Muscle of arm (tissue), 14 donors: ENCODE measurements at places on chromosomes 12 and 14. TPM values are rescaled to one million over a fixed set of nuclear protein-coding genes. Genes with fewer than 3 reads are reported as not detected.

GRCh38 chr14:101335061-101335661, 226.1 kb upstream of the DIO3 start:
- DNase-seq: no peak

DNA sequence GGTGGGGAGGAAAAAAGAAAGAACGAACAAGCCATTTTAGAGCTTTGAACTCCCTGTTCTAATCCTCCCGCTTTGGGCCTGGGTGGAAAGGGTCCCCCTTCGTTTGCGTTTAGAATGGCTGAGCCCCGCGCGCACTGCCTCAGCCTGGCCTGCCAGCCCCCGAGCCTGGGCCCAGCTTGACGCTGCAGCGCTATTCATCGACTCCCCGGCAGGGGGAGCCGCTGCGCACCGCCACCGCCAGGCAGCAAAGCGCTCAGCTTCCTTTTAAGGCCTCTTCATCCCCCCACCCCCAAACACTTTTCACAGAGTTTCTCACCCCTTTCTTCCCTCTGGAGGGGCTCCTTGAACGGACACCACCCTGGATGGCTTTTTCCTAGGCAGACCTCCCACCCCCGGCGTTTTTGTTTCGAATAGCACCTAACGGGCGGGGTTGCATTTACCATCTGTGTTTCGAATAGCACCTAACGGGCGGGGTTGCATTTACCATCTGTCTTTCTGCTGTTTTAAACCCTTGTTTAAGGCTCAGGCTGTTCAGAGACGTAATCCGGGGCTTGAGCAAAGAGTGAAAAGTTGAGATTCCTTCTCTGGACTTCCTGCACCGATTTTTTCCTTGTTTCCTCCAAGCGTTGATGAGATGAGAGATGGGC, 56.4 kb upstream of the PIWIL1 start:
- DNase-seq: no peak

- peak; percentile 29 for DNase-seq
Observed at GRCh38 chr12:78864403-78864869, at the start of gene SYT1. TSS of gene SYT1 (plus strand) at chr12:78864774.

DNA sequence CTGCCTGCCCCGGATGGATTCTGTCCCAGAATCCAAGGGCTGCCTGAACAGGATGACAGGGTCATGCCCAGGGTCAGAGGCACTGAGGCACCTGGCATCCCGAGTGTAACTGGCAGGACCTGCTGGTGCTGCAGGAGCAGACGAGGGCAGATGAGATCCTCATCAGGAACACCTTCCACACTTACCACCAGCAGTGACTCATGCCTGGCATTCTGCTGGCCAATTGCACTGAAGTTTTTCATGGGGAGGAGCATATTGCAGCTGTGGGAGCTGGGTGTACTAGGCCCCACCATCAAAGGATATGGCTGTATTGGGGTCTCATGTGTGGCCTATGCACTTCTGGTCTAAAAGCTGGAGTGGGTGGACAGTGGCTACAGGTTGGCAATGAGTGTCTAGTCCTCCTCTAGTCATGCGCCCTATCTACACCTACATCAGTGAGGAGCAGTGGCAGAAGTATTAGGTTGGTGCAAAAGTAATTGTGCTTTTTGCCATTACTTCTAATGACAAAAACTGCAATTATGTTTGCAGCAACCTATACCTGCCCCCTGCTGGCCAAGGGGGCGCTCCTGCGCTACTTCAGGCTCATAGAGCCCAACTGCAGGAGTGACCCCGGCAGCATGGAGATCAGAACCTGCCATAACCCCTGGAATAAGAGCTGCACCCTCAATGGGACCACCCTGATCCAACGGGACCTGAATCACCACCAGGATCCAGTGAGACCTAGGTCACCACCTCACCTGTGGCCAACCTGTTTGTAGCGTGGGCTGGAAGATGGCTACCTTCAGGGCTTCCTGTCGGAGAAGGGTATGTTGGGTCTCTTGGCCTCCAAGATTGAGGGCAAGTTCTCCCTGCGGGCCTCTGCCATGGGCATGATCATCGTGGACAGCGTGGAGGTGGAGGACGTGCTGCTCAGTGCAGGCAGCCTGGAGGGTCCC, 8.0 kb upstream of the C12orf42 start:
- DNase-seq: no peak

- DNase-seq: no peak
Observed at GRCh38 chr14:75452900-75453816, 25.3 kb downstream of the JDP2 start.

DNA sequence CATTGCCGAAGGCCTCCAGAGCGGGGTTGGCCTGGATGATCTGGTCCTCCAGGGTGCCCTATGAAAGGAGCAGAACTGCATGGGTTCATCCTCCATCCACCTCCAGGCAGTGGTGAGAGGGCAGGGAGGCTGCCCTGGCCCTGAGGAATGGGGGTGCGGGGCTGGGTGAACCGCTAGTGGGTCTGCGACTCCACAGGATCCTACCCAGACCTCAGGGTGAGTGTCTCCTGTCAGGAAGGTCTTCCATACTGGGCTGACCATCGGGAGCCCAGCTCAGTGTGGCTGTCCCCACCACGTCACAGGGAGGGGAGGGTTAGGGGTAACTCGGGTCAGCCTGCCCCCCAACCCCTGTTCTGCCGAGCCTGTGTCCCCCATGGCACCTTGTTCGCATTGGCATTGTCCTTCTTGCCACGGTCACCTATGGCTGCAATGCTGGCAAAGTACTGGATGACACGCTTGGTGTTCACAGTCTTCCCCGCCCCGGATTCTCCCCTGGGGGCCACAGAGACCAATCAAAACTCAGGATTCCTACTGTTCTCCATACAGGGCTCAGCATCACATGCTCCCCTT, 3.7 kb downstream of the MYH6 start:
- DNase-seq: no peak

- DNase-seq: no peak
Observed at GRCh38 chr12:12439636-12440035, 82.8 kb downstream of the BORCS5 start.

GRCh38 chr12:84875241-84875640, 37.4 kb downstream of the SLC6A15 start:
- no peak for DNase-seq

DNA sequence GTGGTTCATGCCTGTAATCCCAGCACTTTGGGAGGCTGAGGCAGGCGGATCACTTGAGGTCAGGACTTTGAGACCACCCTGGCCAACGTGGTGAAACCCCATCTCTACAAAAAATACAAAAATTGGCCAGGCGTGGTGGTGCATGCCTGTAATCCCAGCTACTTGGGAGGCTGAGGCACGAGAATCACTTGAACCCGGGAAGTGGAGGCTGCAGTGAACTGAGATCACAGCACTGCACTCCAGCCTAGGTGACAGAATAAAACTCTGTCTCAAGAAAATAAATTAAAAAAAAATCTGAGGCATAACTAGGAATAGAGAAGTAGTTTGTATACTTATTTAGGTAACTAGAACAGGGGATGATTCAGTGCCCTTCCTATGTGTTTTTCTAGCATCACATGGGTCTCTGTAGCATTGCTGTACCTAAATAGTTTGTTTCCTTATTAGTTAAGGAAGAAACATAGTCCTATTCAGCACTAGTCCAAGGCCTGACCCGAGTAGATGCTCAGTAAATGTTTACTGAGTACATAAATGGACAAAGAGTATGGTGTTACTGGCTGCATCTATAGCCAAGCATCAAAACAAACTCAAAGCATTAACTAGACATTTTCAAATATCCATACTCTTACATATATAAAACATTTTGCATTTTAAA, 21.7 kb downstream of the TAOK3 start:
- no peak for DNase-seq

GRCh38 chr14:39615352-39615751, 183.1 kb upstream of the FBXO33 start:
- DNase-seq: no peak

DNA sequence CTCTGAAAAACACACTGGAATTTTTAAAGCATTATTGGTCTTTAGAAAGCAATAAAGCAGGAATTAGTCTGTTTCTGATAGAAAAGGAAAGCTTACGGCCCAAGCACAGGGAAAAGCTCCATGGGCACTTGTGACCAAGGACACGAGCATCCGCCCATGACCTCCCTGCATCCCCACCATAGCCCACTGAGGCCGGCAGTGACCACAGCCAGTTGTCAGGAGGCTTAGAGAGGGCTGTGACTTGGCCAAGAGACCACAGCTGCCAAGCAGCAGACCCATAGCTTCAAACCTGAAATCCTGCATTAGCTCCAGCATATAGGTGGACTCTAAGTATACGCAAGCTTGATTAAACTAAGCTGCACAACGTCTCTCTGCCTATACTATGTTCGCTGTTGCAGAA, 8.9 kb downstream of the SETD3 start:
- DNase-seq: no peak

DNA sequence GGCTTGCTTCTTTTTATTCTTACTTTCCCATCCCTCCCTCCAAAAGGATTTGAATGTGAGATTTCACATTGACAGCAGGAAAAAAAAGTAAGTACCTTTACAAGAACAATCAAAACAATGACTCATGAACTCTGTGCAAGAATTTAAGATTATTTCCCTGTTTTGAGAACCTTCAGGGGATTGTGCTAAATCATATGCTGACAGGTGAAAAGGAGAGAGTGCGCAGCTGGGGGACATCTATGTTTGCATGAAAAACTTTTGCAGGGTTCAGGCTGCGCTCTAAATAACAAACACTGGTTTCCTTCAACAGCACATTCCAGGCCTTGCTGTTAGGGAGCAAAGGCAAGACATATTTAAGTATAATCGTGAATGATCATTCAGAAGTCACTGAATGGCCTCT, 27.3 kb downstream of the RERG start:
- DNase-seq: no peak

DNA sequence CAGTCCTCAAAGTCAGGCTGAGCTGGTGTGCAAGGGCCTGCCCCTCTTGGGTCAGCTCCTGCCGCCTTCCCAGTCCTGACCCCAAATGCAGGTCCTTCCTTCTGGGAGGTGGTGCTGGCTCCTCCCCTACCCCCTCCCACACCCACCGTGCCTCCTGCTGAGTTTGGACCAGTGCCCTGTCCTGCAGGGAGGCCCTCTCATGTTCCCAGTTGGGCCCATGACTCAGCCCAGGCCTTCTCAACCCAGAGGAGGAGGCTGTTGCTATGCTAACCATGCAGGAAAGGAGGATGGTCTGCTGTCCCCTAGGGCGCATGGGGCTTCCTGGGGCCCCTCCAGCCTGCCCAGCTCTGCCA, 4.4 kb downstream of the ZBTB42 start:
- DNase-seq: no peak

- DNase-seq: no peak
Observed at GRCh38 chr12:127970491-127970890, 296.5 kb upstream of the TMEM132C start.

DNA sequence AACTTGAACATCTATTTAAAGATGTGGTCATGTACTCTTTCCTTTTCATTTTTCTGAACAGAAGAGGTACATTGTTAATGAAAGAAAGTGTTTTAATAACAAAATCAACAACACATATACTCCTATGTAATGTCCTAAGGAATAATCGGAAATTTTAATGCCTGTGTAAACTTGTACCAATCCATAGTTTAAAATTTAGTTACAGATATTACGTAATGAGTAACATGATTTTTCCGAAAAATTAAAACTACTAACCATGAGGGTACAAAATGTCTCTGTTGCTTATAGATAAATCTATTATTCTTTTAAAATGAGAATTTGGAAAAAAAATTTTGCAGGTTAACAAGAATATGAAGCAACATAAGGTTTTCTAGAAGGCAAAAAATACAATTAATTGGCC, 220.1 kb downstream of the BCAT1 start:
- DNase-seq: no peak

GRCh38 chr12:12696562-12697383, 790 bp upstream of the GPR19 start:
- DNase-seq: peak; percentile 93

DNA sequence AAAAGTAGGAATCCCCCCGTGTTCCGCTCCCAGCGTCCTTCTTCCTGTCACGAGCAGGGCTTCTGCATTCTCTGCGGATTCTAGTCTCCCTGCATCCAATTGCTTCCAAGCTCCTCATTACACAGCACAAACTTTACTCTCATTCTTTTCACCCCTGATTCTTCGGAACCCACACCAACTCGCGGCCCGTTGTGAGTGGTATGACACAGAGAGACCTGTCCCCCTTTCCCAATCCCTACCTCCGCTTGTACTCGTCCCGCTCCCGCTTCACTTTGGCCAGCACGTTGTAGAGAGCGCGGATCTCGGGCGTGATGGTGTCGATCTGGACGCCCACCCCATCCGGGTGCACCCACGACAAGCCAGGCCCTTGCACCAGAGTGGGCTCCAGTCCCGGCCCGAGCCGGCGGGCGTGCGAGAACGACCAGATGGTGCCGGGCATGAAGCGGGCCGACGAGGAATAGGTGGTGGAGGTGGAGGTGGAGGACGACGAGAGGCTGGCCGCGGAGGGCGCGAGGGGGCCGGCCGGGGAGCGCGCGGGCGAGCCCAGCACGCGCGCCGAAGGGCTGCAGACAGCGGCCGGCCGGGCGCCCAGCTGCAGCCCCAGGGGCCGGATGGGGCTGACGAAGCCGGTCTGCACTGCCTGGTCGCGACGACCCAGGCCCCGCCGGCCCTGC, 687 bp downstream of the IFFO1 start:
- DNase-seq: no peak

DNA sequence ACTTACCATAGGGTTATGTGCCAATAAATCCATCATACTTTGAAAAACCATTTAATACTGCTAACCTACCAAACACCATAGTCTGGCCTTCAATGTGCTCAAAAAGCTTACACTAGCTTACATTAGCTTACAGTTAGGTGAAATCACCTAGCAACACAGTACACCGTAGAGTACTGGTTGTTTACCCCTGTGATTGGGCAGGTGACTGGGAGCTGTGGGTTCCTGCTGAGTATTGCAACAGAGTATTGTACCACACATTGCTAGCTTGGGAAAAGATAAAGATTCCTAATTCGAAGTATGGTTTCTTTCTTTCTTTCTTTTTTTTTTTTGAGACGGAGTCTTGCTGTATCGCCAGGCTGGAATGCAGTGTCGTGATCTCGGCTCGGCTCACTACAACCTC, 5.6 kb downstream of the ATP5MC2 start:
- DNase-seq: no peak

- no peak for DNase-seq
Observed at GRCh38 chr12:18443768-18444437, 182.6 kb downstream of the PIK3C2G start.

GRCh38 chr14:92688434-92689375, 59.7 kb downstream of the LGMN start:
- DNase-seq: no peak

- DNase-seq: peak; percentile 54
Observed at GRCh38 chr12:6644903-6645302, 2.3 kb downstream of the ACRBP start.

GRCh38 chr12:12717586-12718380, 615 bp downstream of the CDKN1B start:
- DNase-seq: no peak

GRCh38 chr12:30782316-30783173, 27.8 kb upstream of the CAPRIN2 start:
- peak; percentile 18 for DNase-seq

Gene ACRBP
- polyA plus RNA-seq: 2.1 TPM

Gene CCDC198
- not detected for polyA plus RNA-seq

Gene CAMKK2
- 22.7 TPM for polyA plus RNA-seq

Gene OVCH1
- 0.71 TPM for polyA plus RNA-seq

Gene KRT6C
- polyA plus RNA-seq: not detected

Gene POTEG
- polyA plus RNA-seq: not detected

Gene C12orf60
- polyA plus RNA-seq: 1.5 TPM

Gene SLC17A8
- 0.10 TPM for polyA plus RNA-seq

Gene SLC41A2
- 3.4 TPM for polyA plus RNA-seq

Gene ZDHHC22
- polyA plus RNA-seq: 0.53 TPM
